Naive thymus-derived CD8-positive, alpha-beta T cell (primary cell): ENCODE measurements at places on chromosomes 3 and 15.

- no peak for DNase-seq
Measured at GRCh38 chr15:80785335-80785734, 6.2 kb downstream of the CEMIP start.

DNA sequence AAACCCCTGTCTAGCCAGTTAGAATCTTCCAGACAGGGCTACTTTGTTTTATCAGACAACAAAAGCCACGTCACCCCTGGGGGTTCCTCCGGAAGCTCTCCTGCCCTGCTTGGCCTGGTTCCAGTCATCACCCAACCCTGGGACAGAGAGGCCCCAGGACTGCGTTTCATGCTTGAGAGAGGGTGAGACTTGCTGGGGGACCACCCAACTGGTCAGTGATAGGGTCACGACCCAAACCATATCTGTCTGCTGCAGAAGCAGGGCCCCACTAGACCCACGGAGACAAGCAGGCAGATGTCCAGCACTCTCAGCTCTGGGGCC, 1.2 kb downstream of the NT5DC2 start:
- DNase-seq, result no peak

DNA sequence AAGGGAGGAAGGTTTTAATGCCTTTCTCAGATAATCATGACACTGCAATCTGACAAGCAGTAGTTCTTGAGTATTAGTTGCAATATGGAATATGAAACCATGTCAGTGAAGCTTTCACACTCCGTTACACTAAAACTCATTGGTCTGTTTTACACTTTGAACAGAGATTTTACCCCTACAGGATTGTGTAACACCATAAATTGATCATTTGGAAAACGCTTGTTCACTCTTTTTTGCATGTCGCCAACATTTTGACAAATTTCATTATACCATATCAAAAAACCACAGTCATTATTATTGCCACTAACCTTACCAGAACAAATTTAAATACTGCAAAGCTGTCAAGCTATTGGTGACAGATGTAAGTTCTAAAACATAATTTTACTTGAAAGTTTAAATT, 404.8 kb upstream of the THBS1 start:
- no peak for DNase-seq

DNA sequence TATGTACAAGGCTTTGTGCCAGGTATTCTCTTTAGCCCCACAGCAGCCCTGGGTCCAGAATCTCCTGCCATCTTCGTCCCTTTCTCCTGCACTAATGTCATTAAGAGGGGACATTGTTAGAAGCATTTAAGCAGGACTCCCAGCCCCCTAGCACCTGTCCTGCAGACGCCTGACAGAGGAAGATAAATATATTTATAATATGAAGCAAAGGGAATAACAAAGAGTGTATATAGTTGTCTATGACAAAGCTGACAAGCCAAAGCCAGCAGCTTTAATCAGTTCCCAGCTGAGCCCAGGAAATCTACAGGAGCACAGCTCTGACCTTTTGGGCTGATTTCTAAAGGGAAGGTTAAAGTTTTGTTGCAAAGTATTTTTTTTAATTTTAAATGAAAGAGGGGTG, 96.0 kb downstream of the MEGF11 start:
- no peak for DNase-seq

DNA sequence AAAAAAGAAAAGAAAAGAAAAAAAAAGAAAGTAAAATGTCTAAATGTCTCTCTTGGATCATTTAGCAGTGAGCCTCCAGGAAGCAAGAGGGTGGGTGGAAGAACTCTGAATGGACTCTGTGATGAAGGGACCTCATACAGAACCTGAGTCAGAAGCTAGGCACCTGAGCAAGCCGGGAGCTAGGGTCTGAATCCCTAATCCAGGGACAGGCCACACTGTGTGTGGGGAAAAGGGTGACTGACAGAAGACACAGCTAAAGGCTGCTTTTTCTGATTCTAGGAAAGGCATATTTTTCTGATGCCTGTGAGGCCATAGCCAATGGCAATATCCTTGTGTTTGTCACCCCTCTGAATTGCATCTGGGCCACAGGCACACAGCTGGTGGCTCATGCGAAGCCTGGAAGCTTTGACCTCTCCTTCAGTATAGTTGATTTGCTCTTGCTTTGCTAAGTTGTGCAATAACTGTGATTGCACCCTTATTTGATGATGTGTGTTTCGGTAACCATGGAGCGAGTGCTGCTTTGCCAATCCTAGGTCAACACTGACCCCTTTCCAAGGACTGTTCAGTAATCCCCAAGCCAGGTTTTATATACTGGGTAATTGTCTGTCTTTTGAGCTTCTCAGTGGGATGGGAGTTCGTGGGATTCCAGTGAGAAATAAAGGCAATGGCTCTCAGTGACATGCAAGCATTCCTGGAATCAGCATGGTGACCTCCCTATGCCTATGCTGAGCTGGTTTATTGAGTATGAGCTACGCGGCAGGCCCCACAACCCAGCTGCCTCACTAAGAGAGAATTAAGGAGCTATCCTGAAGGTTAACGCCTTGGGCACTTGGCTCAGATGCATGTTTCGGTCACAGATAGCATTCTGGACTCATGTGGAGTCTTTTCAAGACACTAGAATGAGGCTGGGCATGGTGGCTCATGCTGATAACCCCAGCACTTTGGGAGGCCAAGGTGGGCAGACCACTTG, 49.0 kb upstream of the OSBPL11 start:
- DNase-seq, result no peak

- no peak for DNase-seq
Measured at GRCh38 chr3:133893683-133894352, 1.9 kb downstream of the RAB6B start.

- DNase-seq, result no peak
Measured at GRCh38 chr15:85356276-85356675, 24.1 kb upstream of the AKAP13 start.

DNA sequence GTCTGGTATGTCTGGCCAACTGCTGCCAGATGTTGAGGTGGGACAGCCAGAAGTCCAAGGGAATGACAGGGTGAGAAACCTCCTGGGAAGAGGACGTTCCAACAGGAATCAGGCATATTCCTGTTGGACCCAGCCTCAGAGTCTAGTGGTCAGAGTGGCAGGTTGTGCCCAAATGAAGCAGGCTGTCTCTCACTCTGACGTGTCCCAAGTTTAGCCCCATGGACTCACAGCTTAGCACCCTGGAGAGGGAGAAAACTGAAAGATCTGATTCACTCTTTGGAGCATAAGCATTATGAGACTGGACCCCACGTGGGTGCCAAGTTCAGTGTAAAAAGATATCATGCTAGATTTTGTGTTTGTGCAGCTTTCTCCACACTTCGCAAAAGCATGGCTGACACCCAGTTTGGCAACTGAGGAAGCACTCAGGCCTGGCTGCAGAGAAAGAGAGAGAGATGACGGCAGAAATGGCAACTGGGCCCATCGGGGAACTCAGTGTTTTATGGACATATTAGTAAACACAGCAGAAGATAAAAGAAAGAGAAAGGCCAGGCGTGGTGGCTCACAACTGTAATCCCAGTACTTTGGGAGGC, 88.2 kb upstream of the LMCD1 start:
- DNase-seq, result no peak

GRCh38 chr3:58052373-58053273, 44.4 kb downstream of the FLNB start:
- no peak for DNase-seq

DNA sequence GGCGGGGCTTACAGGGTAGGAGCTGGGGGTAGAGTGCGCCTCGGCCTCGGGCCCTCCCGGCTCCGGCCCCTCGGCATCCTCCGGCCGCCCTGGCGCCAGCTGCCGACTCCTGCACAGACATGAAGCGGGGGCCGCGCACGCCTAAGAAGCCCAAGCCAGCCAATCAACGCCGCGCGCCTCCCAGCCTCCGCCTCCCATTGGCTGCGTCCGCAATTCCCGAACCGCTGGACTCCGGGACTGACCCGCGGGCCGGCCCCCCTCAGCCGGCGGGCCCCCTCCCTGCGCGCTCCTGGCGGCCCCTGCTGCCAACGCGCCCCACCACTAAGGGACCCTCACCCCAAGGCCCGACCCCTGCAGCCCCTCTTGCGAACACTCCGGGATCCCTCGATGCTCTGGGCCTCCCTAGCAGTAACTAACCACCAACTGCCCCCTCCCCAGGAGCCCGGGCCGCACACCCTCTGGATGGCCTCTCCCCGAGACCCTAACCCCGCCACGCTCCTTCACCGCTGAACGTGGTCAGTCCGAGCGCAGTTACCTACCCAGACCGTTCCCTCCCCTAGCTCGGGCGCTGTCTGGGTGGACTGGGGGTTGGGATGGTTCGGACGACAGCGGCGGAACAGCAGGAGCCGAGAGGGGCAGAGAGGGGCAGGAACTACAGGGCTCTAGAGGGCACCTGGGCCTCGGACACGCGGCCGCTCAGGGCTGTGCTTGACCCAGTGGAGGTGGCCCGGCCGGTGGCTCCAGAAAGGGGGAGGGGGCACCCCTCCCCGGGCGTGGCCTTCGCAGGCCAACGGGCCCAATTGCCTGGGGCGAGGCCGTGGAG, 5.0 kb downstream of the GATA2 start:
- no peak for DNase-seq

- no peak for DNase-seq
Measured at GRCh38 chr3:128372707-128373533, 93.8 kb downstream of the DNAJB8 start.

GRCh38 chr15:77839456-77839855, 206.7 kb upstream of the LINGO1 start:
- no peak for DNase-seq

- DNase-seq, result no peak
Measured at GRCh38 chr3:141625506-141625905, 112.6 kb upstream of the RNF7 start.

DNA sequence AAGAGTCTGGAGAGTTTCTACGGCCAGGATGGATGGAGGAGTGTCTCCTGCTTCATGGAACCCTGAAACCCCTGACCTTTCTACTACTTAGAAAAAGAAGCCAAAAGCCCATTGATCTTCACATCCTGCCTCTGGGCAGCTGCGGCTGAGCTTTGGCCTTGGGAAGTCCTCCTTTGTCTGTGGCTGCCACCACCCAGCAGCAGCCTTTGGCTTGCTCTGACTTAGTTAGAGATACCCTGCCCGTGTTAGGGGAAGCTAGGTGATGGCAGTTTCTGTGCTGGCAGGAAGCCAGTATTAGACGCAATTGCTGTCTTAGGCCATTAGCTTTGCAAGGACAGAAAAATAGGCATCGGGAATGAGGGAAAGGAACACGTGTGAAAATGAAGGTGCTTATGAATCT, 18.8 kb downstream of the APH1B start:
- no peak for DNase-seq

DNA sequence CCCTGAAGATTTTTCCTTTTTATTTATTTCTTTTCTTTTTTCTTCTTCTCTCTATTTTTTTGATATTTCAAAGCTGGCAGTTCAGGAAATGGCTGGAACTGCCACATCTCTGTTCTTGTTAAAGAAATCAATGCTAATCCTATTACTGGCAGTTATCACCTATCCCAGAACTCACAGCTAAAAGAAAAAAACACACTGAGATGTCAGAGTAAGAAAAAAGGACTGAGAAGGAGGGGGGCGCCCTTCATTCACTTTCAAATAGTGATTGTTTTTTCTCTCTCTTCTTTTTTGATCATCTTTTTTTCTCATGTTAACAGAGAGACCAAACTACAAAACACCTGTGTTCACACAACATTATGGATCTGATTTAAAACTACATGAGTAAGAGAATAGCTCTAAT, 337.1 kb downstream of the IL20RB start:
- no peak for DNase-seq

DNA sequence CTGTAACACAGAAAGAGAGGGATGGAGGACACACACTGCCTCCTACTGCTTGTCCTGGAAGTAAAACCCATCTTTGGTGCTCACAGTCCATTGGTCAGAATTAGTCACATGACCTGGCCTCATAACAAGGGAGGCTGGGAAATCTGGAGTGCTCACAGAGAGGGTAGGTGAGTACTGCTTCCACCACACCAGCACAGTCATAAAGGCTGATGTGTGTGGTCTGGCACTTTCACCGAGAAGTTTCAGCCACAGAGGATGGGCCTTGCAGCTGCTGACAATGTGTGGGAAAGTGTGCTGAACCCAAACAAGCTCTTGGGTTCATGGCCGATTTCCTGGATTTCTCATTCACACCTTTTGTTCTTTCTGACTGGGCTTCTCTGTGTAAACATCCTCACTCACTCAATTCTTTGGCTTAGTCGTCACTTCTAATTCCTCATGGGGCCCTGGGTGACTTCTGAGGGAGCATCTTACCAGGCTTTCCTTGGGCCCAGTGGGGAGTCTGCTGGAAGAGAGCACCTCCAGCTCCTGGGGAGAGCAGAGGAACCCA, 100.7 kb downstream of the ASB7 start:
- no peak for DNase-seq

- no peak for DNase-seq
Measured at GRCh38 chr3:71428841-71429596, 154.5 kb downstream of the FOXP1 start.

GRCh38 chr3:39744746-39745145, 64.7 kb upstream of the MYRIP start:
- no peak for DNase-seq

DNA sequence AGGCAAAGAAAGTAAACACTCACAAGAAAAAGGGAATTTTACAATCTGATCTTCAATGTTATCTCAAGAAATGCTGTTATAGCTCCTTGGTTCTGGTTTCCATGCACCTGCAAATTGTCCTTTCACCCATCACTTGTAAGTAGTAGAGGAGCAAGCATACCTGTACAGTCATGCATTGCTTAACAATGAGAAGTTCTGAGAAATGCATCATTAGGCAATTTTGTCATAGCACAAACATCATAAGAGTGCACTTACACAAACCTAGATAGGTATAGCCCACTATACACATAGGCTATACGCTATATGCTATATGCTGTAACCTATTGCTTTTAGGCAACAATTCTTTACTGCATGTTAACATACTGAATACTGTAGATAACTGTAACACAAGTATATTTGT, 672.3 kb downstream of the FHIT start:
- DNase-seq, result no peak

DNA sequence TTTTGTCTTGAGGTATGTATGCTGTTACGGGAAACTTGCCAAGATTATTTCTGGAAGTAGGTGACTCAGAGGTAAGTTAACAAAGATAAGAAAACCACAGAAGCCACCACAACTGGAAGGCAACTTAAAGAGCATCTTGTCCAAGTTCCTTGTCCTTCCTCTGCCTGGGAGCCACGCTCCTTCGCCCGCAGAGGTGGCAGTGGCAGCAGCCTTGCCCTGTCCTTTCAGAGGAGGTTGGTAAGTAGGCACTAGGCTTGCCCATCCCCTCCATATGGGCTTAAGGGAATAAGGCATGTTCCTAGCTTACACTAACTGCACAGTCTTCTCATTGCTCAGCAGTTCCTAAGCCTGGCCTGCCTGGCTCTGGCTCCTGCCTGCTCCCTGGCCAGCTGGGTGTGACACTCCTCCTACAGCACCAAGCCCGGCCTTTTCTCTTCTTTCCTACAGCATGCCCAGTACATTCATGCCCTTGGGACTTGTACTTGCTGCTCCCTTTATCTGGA, 48.0 kb upstream of the RAB6B start:
- no peak for DNase-seq

- DNase-seq, result peak; percentile 10
Measured at GRCh38 chr15:72599855-72600464, 54.5 kb upstream of the GOLGA6B start.
